ENCODE measurements at places on chromosomes 6 and 20. TPM values are rescaled to one million over a fixed set of nuclear protein-coding genes. Genes with fewer than 3 reads are reported as not detected.

GRCh38 chr6:99305021-99305554 is 44.4 kb downstream of the FAXC start:
- H3K4me1 ChIP-seq, result no peaks in the 10 kb centered on the region
- no peaks in the 10 kb centered on the region for H3K27me3 ChIP-seq
- H3K27ac ChIP-seq, result no peak overlapping the region

The GCNT2 gene
- polyA plus RNA-seq, result 0.91 TPM

DNA sequence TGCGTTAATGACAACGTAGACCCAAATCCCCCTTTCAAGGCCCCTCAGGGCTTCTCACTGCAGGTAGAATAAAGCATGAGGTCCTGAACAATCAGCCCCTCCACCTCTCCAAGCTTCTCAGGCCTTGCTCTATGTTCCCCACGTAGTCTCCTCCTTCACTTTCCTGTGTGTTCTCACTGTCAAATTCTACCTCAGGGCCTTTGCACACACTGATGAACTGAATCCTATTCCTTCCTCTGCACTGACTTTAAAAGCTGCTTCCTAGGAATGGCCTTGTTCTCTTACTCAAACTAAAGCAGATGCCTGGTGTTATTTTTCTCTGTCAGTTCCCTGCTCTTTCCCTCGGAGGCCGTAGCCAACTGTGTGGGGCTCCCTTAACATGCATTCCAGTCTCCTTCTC is 66.8 kb upstream of the EDN1 start:
- H3K36me3 ChIP-seq, result no peaks in the 10 kb centered on the region
- no peaks in the 10 kb centered on the region for H3K4me1 ChIP-seq
- DNase-seq, result no peak
- no peaks in the 10 kb centered on the region for H3K27me3 ChIP-seq
- H3K27ac ChIP-seq, result no peak overlapping the region

- no peak overlapping the region for H3K4me3 ChIP-seq
- H3K36me3 ChIP-seq, result no peaks in the 10 kb centered on the region
- no peak overlapping the region for H3K27ac ChIP-seq
- H3K4me1 ChIP-seq, result no peaks in the 10 kb centered on the region
- H3K27me3 ChIP-seq, result no peaks in the 10 kb centered on the region
Measured at GRCh38 chr6:128500749-128501600, 19.4 kb downstream of the PTPRK start.

DNA sequence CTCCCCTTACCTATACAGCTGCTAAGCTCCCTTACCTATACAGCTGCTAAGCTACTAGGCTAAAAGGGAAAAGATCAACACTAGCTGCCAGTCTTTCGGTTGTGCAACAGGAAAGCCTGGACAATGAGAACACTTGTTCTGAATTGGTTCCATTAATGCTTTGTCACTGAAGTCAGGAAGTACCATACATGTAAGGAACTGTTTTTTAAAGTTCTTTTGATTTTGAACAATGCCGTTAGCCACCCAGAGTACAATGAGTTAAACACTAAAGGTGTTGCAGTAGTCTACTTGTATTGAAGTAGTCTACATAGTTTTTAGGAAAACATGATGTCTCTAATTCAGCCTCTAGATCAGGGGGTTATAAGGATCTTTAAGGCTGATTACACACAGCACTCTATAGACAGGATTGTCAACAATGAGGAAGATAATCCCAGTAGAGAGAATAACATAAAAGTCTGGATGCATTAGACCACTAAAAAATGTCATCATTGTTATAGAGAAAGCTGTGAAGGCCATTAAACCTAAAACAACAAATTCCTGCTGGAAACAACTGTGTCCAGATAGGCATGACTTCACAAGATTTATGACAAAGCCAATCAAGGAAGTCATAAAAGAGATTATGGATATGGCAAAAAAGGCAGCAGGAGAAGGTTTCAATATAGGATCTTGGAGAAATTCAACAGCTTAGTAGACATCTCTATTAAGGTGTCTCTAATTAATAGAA is 306.3 kb downstream of the PHF3 start:
- no peaks in the 10 kb centered on the region for H3K36me3 ChIP-seq
- no peak overlapping the region for H3K4me3 ChIP-seq
- H3K27ac ChIP-seq, result no peak overlapping the region
- no peaks in the 10 kb centered on the region for H3K4me1 ChIP-seq
- DNase-seq, result no peak

DNA sequence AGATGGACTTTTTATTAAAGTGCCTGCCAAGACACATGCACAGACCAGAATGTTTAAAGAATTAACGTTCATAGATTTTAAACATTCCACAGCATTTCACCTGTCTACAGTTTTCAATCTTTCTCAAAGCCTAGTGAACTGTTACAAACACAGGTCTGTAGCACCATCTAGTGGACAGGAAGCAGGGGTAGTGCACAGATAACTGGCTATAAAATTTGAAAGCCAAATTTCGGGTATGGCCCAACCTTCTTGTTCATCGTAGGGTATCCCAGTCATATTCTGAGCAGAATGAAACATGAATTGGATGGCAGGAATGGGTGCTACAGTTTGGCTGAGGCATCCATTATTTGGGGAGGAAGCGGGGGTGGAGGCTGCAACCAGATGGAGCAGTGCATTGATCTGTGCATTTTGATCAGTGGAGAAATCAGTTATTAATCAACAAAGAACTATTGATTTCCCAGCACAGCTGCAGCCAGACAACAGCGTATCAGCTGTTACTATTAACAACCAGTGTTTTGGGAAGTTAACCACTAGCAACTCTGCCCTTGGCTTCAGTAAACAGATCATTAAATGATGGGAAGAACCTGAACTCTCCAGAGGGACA is 56.1 kb upstream of the B3GAT2 start:
- H3K27me3 ChIP-seq, result no peaks in the 10 kb centered on the region
- H3K27ac ChIP-seq, result no peak overlapping the region
- no peak for DNase-seq
- no peaks in the 10 kb centered on the region for H3K4me1 ChIP-seq
- no peaks in the 10 kb centered on the region for H3K36me3 ChIP-seq
